ENCODE measurements at places on chromosomes 5 and 9.

GRCh38 chr9:132168347-132168746, 6.5 kb downstream of the NTNG2 start:
- no peak for DNase-seq

DNA sequence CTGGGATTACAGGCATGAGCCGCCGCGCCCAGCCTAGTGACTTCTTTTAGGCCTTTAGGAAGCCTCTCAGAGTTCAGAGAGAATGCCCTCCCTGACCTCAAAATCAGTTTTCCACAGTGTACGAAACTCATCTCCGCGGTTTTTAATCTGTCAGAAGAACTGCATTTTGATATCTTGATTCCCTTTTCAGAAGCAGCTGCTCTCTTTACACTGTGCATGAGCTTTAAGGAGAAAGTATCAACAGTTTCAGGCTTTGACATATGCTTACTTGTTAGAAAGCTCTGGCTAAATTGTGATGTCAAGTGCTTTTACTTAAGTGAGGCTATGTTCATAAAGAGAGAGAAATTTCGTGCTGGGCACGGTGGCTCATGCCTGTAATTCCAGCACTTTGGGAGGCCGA, 74.6 kb downstream of the USP20 start:
- no peak for DNase-seq

DNA sequence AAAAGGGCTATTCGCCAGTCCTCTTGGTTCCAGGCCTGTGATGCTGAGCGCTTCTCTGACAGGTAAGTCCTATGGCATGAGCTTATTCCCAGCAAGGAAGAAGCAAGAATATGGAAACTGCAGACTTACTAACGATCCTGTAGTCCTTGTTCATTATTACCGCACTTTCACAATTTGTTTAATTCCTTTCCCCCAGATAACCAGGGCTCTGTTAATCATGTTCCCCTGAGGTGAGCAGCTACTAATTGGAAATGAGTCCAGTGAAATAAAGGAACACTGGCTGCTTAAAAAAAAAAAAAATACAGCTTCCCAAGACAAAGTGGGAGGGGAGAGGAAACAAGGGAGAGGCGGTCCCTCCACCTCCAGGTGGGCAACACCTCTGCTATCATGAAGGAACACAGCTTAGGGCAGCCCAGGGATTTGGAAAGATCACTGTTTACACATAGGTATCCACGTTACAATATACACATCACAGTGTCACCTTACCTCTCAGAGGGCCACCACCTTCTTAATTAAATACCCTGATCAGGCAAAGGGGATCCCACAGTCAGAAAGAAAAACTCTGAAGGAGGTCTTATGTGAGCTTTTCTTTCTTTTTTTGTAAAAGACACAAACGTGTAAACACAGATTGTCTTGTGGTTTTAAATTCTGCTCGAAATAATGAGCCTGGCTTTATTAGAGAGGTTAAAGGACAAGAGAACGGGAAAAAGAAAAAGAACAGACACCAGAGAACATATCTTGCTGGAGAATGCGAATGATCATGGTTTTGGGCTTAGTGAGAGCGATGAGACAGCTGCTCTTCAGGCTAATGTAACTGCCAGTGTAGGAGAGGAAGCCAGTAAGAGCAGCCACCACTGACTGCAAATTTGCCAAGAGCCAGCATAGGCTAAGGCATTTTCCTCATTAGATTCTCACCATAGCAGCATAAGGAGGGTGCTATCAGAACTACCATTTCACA, 258.6 kb downstream of the CRB2 start:
- no peak for DNase-seq

DNA sequence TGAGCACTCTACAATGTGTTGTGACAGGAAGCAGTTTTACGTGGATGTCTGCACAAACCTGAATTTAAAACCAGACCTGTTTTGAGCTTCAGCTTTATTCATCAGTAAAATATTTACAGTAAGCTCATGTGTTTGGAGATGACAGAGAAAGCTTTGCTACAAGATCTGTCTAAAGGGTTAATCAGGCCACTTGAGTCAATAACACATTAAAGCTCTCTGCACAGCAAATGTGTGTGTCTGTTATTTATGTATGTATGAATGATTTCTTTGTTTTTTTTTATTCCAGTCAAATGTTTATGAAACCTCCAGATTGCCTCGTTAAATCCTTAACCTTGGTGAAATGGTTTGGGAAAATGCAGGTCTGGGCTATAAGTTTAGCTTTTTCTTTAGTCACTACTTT, 77.3 kb upstream of the SREK1 start:
- no peak for DNase-seq

DNA sequence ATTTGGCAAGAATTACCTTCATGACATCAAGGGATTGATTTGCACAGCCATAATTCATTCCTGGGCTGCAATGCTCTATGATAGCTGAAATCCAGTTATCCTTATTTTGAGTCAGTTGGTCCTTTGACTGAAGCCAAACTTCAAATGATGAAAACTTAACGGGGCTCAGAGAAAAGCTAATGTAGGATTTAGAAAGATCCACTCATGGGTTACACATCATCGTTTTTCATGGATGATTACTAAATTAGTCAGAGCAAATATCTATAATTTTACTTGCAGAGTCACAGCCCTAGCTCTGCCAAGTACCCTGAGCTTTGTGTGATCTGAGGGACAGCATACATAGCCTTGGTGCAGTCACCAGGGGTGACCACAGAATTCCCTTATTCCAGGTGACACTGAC, 27.3 kb upstream of the MUSK start:
- no peak for DNase-seq

GRCh38 chr9:135908754-135909204, 1.4 kb upstream of the CAMSAP1 start:
- no peak for DNase-seq

DNA sequence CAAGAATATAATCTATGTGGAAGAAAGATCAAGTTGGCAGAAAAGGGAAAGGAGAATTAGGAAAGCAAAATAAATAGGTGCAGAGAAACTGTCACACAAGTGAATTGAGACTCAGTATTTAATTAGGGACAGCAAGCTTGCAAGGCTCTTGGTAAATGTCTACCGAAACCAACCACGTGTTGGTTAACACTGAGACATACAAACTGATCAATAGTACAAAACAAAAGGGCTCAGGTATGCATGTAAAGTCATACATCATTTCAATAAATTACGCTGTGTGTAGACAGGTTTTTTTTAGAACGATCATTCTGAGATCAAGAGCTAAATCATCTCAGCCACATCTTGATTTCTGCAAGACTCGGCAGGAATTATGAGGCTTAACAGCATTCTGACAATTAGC, 225.4 kb downstream of the EBF1 start:
- DNase-seq: no peak

DNA sequence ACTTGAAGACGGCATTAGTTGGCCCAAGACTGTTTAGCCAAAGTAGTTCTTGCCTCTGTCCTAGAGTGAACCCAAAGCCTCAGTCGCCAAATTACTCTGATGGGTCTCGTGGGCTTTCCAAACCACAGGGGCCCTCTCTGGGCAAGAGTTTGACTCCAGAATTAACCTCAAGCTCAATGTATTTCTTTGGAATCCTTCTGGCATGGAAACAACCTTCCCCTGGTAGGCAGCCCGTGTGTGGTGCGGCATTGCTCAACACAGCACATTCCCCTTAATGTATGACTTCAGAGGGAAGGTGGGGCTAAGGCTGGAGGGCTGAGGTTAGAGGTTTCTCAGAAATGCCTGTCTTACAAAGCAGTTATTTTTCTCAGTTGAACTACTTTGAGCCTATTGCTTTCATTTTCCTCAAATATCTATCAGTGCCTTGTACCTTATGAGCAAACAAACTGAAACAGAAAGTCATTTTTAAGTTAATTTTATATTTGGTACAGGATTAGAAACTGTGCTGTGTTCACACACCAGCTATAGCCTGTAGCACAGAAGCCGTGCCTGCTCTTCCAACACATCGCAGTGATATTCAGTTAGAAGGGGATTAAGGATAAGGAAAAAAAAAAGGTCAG, 123.9 kb upstream of the HAPLN1 start:
- DNase-seq: no peak
